ENCODE measurements at places on chromosomes 1 and 21.
A peak's percentile ranks its signal among the peaks of the same experiment; 100 is the strongest.

DNA sequence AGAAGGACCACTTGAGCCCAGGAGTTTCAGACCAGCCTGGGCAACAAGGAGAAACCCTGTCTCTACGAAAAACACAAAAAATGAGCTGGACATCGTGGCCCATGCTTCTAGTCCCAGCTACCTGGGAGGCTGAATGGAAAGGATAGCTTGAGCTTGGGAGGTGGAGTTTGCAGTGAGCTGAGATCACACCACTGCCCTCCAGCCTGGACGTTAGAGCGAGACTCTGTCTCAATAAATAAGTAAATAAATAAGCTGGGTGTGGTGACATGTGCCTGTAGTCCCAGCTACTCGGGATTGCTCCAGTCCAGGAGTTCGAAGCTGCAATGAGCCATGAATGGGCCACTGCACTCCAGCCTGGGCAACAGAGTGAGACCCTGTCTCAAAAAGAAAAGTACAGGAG is 3.6 kb downstream of the AKR1A1 start:
- no peak for DNase-seq

DNA sequence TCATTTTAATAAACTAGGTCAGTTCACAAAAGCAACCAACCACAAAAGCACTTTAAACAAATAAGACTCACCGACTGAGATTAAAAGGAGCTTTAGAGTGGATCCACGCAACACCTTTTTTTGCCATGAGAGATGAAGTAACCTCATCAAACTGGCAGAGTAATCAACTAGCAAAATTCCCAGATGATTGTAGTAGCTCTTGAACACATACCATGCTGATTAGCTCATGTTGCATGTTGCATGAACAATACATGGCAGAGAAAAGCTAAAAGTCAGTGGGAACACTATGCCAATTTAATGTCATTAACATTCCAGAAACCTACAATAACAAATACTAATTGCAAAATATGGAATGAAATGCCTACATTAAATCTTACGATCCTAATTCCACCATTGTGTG is 4.1 kb downstream of the WARS2 start:
- no peak for DNase-seq

GRCh38 chr21:32958288-32959002 is 67.3 kb upstream of the OLIG2 start:
- no peak for DNase-seq

DNA sequence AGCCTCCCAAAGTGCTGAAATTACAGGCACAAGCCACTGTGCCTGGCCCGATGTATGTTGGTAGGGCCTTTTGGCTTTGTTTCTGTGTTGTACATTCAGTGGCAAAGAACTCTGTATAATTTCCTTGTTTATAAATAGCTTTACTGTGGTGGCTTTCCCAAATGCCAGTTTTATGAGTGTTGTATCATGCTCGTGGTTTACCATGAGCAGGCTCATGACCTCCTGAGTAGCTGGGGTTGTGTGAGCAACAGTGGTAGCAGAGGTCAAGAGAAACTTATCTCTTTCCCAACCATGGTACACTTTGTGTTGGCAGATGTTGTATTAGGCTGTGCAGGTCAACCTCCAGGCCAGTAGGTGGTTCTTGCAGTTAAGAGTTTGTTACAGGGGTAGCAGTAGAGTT is 420.4 kb upstream of the BEND5 start:
- DNase-seq = no peak

- no peak for DNase-seq
These were observed 96.1 kb upstream of the KCNA3 start for GRCh38 chr1:110770832-110771231.

GRCh38 chr21:43783098-43783700 is 6.2 kb upstream of the RRP1 start:
- DNase-seq = no peak

DNA sequence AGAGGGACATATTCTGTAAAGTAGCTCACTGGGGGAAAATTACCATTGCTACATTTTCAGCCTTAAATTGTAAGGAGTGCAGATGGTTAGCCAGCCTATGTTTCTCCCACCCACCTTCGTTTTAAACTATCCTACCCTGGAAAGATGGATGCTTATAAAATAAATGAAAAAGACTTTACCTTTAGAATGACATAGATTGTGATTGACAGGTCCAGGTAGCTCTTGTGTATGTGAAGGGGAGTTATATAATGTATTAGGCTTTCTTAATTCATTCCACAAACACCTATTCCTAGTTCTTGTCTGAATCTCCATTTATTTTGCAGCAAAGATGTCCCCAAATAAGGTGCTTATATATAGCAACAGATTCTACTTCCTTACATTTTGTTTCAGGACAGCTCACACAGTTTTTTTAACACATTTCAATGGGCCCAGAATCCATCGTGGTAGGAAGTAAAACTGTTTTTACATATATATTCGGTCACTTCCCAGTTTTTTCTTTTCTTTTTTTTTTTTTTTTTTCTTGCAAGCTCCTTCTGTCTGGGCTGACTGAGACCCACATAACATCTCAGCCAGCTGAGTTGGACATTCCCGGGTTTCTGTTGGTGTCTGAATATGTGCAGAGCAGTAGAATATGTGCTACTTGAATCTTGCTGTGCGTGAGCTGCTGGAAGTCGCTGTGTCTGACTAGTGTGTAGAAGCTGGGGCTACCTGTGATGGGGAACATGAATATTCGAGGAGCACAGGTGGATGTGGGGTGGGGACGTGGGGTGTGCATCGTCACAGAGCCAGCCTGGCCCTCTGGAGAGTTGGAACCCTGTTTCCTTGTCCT is 27.8 kb downstream of the UCK2 start:
- DNase-seq = no peak

DNA sequence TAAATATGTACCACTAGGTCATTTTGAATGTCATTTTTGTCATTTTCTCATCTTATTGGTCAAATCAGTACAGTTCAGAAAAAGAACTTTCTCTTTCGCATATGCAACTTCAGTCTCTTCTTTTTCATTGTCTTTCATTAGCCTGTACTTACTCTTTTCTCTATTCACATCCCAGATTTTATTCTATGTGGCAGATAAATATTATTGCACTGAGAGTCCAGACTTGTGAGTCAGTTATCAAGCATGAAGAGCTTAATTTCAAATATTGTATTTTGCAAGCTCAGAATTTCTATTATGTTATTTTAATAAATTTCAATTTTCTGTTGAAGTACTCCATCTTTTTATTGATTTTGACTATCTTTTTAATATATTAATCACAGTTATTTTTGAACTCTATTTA is 105.2 kb upstream of the PALMD start:
- no peak for DNase-seq

- DNase-seq = peak; percentile 57
These were observed 52.2 kb downstream of the SMYD2 start for GRCh38 chr1:214332946-214333798.

- DNase-seq = no peak
These were observed at the start of gene CLDN8 for GRCh38 chr21:30216041-30216723. TSS of gene CLDN8 (minus strand) at chr21:30216097. CDS start at chr21:30215925, 172 bp downstream.

- DNase-seq = no peak
These were observed 33.7 kb downstream of the TBX15 start for GRCh38 chr1:118954301-118954905.

GRCh38 chr21:31425138-31425537 is 81.1 kb upstream of the TIAM1 start:
- no peak for DNase-seq

- DNase-seq = no peak
These were observed 33.1 kb upstream of the DIP2A start for GRCh38 chr21:46425571-46425970.

DNA sequence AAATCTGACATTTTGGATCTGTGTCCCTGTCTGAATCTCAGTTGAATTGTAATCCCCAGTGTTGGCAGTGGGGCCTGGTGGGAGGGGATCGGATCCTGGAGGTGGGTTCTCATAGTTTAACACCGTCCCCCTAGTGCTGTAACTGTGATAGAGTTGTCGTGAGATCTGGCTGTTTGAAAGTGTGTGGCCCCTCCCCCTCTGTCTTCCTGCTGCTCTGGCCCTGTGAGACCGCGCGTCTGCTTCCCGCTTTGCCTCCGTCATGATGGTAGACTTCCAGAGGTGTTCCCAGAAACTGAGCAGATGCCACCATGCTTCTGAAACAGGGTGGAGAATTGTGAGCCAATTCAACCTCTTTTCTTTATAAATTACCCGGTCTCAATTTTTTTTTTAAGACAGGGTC is 25.0 kb downstream of the AGPAT3 start:
- DNase-seq = no peak
